HCEC 1CT (cell line): ENCODE measurements at places on chromosomes 5 and 9.
A peak's percentile ranks its signal among the peaks of the same experiment; 100 is the strongest.

DNA sequence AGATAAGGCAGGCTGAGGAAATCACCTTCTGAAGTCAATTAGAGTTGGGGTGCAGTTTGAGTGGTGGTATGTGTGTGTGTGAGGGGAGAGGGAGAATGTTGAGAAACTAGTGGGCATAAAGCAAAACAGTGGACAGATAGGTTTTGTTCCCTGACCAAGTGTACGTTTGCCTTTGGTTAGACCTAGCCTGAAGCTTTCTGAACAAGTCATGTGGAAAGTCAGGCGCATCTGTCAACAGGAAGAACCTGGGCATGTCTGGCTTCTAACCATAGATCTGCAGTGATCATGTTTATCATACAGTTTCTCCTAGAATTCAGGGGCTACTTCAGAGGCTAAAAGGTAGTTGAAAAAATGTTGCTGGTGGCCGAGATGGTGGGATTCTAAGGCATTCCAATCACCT is 143.2 kb upstream of the PCA3 start:
- no peak for DNase-seq

DNA sequence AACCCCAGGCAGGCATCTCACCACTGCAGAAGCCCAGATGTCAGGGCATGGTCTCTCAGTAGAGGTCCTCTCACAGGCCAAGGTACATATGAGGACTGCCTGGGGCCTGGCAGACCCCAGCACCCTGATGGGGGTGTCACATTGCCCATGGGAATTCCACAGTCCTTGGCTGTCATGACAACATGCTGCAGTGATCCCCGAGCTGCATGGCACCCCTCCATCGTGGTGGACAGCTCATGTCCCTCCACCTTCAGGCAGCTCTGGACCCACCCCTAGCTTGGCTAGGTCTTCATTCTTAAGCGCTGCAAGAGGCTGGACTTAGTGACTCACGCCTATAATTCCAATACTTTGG is 74.1 kb upstream of the LRRTM2 start:
- DNase-seq: no peak

DNA sequence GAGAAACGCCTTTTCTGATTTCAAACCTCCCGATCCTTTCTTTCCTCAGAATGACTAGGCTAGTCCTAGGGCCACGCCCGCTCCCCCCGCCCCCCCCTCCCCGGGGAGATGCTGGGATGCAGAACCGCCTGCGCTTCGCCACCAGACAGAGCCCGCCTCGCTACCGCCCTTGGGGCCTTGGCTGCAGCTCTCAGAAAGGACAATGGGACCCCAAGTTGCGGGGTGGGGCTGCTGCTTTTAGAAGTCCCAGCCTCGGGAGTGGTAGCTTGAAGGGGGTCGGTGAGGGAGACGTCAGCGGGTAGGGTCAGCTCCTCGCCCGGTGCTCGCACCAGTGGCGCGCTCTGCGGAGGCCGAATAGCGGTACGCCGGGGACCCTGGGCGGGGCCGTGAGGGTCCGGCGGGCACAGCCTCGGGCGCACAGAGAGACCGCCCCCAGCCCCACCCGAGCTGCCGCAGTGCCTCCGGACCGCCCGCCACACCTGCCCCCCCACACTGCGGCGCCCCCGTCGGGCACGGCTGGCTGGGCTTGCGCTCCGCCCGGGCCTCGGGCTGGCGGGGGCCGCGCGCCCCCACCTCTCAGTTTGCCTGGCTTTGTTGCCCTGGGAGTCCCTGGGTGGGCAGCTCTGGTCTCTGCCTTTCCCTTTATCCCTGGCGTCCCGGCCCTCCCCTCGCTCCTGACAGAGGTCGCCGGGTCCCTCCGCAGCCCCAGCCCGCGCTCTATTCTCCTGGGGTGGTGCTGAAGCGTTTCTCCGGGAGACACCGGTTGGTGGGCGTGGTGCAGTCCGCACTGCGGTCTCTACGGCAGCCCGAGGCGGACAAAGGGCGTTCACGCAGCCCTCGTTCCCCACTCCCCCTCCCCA is 1.2 kb downstream of the MAP1B start:
- peak; percentile 60 for DNase-seq

GRCh38 chr5:144187699-144188294 is 17.1 kb downstream of the KCTD16 start:
- peak; percentile 96 for DNase-seq

DNA sequence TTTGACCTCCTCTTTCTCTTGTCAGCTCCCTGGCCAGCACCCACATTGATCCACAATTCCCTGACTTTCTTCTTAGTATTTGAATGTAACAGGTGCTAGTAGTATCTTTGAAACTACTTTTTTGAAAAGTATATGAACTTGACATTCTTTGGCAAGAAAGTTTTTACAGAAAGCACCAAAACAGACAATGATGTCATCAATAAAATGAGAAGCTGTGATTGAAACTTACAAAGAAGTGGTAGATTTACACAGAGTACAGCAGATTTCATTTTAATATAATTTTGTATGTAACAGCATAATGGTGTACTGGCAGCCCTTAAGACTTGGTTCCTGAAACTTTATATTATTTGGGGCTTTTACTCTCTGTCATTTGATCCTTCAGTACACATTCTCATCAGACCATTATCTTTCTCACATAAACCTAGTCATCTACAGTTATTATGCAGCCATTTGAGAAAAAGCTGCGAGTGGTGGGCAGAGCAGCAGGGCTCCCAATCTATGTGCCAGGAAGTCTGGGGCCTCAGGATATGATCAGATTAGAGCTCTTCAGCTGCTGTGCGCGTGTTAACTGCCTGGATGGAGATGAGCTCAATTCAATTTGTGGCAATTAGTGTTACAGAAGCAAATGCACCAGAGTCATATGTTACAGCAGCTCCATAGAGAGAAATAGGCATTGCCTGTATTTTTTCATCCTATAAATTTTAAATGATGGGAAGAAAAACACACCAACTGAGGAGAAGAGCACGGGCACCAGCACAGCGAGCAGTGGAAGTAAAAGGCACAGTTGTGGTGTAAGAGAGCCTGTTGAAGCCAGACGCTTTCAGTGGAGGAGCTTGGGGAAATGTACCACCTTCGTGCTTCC is 126.1 kb downstream of the STARD4 start:
- no peak for DNase-seq

- peak; percentile 55 for DNase-seq
Observed at GRCh38 chr5:159969966-159970365, 39.0 kb upstream of the TTC1 start.

- DNase-seq: no peak
Observed at GRCh38 chr5:66565878-66566277, 30.3 kb upstream of the MAST4 start.

- peak; percentile 39 for DNase-seq
Observed at GRCh38 chr5:36079200-36079781, 12.6 kb upstream of the UGT3A2 start.

- DNase-seq: no peak
Observed at GRCh38 chr9:16112116-16112515, 559.3 kb downstream of the CCDC171 start.

GRCh38 chr5:69295088-69295754 is 37.4 kb downstream of the CCDC125 start:
- peak; percentile 32 for DNase-seq

- DNase-seq: no peak
Observed at GRCh38 chr5:62259699-62260250, 46.2 kb upstream of the KIF2A start.

DNA sequence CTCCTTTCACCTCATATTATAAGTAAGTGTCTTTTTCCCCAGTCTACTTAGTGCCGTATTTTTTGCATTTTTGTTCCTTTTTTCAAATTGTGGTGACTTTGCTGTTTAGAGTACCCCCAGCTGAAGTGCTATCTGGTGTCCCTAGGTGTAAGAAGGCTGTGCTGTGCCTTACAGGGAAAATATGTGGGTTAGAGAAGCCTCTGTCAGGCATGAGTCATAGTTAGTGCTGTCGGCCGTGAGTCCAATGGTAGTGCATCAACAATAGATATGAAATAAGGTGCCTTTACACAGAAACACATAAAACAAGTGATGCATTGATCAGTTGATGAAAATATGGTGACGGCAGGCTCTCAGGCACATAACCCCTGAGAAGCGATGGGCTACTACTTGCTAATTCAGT is 20.1 kb downstream of the SYK start:
- no peak for DNase-seq

DNA sequence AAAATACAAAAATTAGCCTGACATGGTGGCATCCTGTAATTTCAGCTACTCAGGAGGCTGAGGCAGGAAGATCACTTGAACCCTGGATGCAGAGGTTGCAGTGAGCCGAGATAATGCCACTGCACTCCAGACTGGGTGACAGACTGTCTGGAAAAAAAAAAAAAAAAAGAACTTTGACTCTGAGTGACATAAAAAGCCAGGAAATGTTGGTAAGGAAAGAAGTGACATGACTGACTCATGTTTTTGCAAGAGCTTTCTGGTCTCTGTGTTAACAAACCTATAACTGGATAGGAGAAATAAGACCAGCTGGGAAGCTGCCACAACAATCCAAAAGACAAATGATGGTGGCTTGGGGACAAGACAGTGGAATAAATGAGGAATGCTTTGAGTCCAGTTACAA is 272.1 kb downstream of the HINT1 start:
- no peak for DNase-seq

GRCh38 chr5:179124273-179124852 is 64.2 kb downstream of the ZNF354C start:
- no peak for DNase-seq

- DNase-seq: peak; percentile 2
Observed at GRCh38 chr5:123297866-123298265, 125.3 kb downstream of the CEP120 start.

DNA sequence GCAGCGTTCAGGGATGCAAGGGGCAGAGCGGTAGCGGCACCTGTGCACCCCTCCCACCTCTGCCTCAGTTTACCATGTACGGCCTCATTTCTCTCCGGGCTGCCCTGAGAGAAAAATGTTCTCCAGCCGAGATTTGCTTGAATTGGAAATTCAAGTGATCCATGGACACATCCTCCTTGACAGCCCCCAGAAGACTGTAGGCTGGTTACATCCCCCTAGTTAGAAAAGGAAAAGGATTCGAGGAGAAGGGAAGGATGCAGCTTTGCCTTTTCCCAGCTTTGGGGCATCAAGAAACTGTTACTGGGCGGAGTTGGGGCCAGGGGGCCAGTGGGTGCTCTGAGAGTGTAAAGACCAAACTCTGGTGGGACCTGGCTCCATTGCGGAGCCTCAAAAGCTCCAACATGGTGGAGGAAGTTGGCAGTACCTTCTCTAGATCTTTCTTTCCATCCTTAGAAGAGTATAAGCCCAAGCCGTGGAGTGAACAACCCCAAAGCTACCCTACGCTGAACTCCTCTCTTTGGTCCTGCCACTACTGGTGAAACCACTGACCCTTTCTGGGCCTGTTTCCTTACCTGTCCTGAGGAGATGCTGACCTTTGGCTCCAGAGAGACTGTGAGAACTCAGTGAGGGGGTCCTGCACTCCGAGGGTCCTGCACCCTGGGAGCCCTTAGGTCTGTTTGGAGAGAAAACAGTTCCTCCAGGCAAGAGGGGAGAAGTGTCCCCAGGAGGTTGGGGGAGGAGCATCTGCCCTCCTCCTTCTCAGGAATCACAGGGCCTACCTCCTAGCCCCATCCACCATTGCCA is 1.0 kb upstream of the BARX1 start:
- no peak for DNase-seq

DNA sequence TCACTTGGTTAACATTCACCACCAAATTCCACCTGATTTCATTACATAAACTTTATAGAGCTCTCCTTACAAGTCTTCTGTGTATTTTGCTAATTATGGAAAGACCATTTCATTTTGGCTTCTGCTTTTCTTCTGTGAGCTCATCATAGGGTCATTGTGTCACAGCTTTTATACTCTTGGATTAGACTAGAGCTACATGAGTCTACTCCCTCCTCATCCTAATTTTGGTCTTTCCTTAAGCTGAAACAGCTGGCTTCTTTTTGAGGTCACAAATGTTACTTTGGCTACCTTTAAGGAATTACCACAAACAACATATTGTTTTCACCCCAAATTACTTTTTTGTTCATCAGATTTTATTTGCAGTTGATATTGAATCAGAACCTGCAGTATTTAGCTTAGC is 103.0 kb downstream of the NPR3 start:
- peak; percentile 17 for DNase-seq

- no peak for DNase-seq
Observed at GRCh38 chr9:4887556-4887955, 94.8 kb downstream of the RCL1 start.

- peak; percentile 69 for DNase-seq
Observed at GRCh38 chr9:5817862-5818261, 15.1 kb downstream of the ERMP1 start.

DNA sequence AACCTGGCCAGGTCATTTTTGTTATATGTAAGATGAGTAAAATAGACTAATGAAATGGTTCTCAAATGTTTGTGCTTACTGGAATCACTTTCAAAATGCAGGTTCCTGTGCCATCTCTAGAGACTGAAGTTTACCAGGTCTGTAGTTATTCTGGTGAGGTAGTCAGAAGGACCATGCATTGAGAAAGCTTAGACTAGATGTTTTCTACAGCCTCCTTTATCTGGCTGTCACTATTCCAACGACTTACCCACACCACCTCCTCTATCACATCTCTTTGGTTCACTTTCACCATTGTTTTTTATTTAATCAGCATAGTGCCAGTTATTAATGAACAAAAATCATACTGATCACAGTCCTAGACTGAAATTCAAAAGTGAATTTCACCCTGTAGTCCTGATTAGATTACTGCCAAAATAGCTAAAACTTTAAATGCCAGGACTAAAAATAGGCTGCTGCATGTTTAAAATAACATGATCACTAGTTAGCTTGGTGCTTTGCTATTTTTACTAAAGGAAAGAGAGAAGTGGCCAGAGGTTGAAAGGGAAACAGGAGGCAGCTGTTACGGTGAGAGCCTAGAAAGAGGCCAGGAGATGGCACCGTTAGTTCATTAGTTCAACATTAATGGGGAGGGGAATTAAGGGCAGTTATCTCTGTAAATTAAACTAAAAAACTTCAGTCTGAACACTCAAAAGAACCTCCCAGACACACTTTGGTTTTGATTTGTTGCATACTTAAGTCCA is 13.9 kb upstream of the FNIP1 start:
- DNase-seq: peak; percentile 30

DNA sequence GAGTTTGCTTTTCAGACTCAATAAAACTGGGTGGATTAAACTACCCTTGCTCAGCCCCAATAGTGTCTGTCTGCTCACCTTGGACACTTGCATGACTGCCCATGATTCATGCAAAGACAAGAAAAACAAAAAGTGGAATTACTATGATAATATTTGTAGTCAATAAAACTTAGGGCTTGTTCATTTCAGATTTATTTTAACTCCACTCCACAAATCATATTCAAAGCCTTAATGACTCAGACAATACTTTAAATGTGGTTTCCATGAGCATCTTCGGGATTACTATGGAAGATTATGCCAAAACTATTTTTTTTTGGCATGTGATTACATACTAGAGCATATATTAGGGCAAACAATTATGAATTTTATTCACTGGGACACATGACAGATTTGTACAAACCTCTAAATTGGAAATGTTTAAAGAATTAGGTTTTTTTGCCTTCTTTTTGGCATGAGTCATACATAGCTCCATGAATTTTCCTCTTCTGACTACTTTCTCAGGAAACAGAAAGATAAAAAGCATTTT is 468.9 kb downstream of the ACTL7B start:
- DNase-seq: peak; percentile 89

GRCh38 chr5:116953251-116953930 is 378.8 kb upstream of the SEMA6A start:
- DNase-seq: no peak

- DNase-seq: no peak
Observed at GRCh38 chr9:123127512-123128075, 94.1 kb downstream of the GPR21 start.

DNA sequence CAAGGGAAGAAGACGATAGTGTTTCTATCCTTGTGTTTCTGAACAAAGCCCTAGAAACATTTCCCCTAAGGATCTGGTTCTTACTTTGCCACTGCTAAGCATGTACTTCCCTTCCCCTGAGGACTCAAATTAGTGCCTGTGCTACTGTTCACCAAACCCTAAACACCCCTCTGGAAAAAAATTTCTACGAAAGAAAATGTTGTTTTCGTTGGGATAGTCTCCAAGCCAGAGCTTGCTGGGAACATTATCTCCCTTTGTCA is 294.6 kb downstream of the BNC2 start:
- DNase-seq: no peak
